Aorta (tissue), 5 donors: ENCODE measurements at places on chromosomes 16 and 17. TPM values are rescaled to one million over a fixed set of nuclear protein-coding genes. Genes with fewer than 3 reads are reported as not detected.

The KANSL1 gene
- total RNA-seq: 109 TPM

The UTP18 gene
- 17.4 TPM for total RNA-seq

The C16orf74 gene
- 0.87 TPM for total RNA-seq

The KRT25 gene
- not detected for total RNA-seq

The TVP23A gene
- total RNA-seq: 0.58 TPM

The MT4 gene
- total RNA-seq: not detected

The CCL8 gene
- total RNA-seq: 4.5 TPM

The SLC16A6 gene
- 5.4 TPM for total RNA-seq

DNA sequence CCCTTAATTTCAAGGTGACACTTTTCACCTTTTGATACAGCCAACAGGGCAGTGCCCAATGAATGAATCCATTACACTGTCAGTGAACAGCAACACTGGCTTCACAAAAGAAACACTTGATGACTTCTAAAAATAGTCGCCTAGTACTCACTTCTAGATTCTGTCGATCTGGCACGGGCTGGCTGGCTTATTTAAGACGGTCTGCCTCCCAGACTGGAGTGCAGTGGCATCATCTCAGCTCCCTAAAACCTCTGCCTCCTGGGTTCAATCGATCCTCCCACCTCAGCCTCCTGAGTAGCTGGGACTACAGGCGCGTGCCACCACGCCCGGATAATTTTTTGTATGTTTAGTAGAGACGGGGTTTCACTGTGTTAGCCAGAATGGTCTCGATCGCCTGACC lies 1.9 kb downstream of the NDUFAB1 start:
- DNase-seq: no peak

DNA sequence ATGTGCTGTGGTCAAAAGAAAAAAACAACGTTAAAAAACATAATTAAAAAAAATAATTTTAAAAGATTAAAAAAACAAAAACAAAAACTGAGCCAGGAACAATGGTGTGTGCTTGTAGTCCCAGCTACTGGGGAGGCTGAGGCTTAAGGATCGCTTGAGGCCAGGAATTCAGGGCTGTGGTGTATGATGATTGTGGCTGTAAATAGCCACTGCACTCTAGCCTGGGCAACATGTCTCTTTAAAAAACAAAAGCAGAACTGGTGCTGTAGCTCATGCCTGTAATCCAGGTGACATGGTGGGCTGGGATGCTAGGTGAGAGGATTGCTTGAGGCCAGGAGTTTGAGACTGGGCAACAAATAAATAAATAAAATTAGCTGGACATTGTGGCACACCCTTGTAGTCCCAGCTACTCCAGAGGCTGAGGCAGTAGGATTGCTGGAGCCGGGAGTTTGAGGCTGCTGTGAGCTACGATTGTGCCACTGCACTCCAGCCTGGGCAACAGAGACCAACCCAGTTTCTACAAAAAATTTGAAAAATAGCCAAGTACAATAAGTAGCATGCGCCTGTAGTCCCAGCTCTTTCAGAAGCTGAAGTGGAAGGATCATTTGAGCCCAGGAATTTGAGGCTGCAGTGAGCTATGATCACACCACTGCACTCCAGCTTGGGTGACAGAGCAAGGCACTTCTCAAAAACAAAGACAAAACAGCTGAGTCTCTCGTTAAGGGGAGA lies 43.6 kb downstream of the NFATC3 start:
- DNase-seq: no peak

DNA sequence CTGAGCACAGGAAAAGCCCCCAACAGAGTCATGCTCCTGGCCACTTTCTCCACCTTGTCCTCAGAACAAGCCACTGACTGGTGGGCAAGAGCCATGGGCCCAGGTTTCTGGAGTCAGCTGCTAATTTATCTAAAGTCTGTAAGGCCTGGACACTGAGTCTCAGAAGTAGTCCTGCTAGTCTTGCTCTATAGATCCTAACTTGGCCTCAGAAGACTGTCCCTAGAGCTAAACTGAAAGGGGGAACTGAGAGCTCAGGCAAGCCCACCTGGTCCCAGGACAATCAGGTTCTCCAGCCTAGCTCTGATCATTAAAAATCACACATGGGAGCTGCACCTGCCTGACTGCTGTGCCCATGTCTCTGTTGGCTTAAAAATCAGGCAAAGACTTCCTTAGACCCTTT lies 485.8 kb downstream of the SLC39A11 start:
- no peak for DNase-seq

- DNase-seq: peak; percentile 48
Observed at GRCh38 chr17:3905017-3905520, 11.2 kb downstream of the P2RX1 start.

DNA sequence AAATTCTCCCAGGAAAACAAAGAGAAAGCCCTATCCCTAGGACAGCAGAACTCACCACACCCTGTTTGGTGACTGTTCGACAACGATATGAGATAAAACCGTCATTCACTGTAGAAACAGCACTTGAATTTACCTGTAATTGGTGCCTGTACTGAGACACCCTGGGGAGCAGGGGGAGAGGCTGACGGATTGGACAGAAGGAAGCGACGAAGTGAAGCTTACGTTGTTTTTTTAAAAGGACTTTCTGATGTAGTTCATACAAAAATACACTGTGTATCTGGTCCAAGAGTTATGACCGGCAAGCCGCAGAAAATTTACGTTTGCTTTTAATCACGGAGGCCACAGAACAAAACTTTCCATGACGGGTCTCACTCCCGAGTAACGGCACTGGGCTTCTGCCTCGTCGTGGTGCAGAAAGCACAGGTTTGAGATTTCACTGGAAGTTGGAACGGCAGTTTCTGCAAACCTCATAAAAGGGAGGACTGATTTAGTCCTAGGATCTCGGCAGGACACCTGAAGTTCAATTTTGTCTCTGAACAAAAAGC lies 9.7 kb downstream of the NXN start:
- DNase-seq: no peak

GRCh38 chr17:75012346-75013091 lies at the start of gene MRPL58:
MRPL58 (plus strand) TSS chr17:75012670; CDS start chr17:75012687, 17 bp downstream.
- DNase-seq: peak; percentile 94

DNA sequence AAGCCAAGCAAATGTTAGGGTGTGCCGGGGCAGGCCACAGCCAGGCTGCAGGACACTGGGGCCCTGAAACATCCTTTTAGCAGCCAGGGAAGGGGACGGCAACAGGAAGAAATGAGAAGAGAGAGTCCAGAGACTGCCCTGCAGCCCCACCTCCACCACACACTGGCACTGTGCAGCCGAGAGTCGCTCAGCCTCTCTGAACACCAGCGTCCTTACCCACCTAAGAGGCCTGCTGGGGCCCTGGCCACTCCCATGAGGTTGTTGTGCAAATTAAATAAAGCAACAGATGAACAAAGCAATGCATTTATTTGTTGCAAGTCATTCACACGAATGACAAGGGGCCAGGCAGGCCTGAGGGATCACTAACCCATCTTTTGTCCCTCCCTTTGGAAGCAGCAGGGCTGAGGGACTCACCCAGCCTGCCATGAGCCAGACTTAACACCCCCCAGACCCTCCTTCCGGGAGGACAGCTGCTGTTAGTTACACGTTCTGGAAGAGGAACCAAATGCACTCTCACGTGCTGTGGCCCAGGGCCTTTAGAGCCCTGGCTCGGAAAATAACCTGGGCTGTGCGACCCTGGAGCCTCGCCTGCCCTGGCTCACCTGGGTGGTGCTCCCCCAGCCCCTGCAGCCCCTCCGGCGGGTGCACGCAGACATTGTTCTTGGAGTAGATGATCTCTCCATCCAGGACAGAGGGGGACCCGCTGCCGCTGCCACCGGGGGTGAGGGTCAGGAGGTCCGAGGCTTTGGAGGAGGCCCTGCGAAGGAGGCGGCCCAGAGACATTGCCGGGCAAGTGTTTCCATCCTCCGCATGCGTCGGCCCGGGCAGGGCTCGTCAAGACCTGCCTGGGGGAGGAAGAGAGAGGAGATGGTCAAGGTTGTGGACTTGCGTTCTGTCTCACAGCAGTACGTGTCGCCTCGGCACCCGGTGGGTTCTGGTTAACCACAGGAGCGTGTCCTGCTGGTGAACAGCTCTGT lies 22.6 kb downstream of the TBC1D16 start:
- DNase-seq: peak; percentile 41

- DNase-seq: peak; percentile 26
Observed at GRCh38 chr17:17345686-17346427, 42.7 kb downstream of the NT5M start.

DNA sequence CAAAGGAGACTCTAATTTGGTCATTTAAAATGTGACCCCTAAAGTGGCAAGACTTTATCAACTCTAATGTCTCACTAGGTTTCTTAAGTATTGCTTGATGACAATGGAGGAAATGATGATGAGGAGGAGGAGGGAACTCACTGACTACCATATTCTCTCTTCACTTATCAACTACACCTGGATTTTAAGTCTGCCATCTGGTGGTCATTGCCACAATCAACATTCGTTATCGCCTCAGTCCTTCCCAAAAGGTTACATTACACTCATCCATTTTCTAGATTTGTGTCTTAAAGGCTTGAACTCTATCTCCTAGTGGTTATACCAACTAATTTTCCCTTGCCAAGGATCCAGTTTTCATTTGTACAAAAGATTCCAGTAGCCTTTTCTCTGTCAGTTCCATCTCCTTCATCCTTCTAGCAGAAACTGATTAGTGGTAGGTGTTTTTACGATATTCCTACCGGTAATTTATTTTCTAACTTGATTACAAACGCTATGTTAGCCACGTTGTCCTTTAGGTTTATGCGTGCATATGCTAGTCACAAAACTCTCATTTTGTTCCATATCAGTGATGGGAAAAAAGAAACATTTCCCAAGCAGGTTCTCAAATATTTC lies 114.6 kb upstream of the NOG start:
- no peak for DNase-seq

DNA sequence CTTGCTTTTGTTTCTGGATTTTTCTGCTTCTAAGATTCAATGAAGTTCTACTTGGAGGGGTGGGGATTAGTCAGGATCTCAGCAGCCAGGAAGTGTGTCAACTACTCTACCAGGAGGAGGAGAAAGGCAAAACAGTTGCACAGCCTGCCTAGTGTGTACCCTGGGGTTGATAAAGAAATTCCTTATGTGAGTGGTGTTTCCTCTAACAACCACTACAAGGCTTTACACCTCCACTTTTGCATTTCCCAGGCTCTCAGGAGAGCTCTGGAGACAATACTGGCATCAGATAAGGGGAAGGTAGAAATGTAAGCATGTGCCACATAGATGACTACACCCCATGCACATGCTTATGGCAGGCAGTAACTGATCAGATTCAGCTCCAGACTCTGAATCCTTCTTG lies 174.6 kb downstream of the TOX3 start:
- DNase-seq: no peak

DNA sequence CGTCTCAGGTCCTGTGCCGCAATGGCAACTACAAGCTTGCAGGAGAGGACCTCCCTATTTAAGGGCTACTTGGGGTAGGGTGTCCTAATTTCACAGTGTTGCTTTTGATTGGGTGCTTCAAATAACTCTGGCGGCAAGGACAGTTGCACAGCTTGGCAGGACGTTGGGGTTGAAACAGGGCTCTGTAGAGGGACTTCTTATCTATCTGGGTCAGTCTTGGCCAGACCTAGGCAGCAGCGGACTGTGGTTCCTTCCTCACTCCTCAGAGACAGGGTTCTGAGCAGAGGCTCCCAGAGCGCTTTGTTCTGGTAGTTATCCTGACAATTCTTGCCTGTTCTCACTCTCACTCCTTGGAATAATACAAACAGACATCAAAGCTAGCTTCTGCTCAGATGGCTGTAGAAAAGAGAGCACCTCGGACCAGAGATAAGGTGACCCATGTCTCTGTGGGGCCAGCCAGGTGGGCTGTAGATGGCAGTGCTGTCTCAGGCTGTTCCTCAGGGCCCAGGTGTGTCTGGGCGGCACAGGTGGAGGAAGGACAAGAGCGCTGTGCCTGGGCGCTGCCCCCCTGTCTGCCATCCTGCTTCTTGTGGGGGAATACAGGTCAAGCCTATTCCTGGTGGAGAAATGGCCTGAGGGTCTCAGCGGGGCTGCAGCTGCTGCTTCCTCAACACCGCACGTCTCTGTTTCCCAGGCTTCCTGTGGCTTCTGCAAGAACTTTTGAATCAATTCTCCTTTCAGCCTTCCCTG lies 61.0 kb downstream of the PLD6 start:
- no peak for DNase-seq

- DNase-seq: no peak
Observed at GRCh38 chr16:83258366-83258928, 549.3 kb upstream of the HSBP1 start.

- no peak for DNase-seq
Observed at GRCh38 chr16:19486051-19486450, 35.8 kb downstream of the GDE1 start.

DNA sequence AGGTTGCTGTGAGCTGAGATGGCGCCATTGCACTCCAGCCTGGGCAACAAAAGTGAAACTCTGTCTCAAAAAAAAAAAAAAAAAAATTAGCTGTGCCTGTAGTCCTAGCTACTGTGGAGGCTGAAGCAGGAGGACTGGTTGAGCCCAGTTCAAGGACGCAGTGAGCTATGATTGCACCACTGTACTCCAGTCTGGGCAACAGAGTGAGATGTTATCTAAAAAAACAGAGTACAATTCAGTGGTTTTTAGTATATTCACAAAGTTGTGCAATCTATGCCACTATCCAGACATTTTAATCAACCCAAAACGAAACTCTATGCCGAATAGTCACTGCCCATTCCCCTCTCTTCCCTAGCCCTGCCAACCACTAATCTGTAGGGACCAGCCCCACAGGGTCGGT lies 25.1 kb downstream of the C16orf54 start:
- DNase-seq: peak; percentile 3

GRCh38 chr17:8062807-8063483 lies 24.1 kb downstream of the ALOX15B start:
- no peak for DNase-seq

DNA sequence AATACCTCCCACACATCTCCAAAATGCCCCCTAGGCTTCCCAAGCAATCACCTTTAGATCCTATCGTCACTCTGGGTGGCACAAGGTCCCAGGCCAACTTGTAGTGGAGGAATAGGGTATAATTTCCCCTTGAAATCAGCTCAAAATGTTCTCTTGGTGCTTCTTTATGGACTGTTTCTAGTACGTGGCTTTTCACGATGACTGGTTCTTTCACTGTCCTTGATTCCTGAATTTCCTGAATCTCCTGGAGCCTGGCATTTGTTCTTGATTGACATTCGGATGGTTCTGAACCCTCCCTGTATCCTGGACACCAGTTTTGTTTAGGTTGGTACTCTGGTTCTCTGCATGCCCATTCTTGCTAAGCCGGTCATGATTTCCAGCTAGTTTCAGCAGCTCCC lies 6.9 kb upstream of the VPS53 start:
- DNase-seq: no peak

GRCh38 chr17:39360537-39360936 lies 40.9 kb downstream of the FBXL20 start:
- no peak for DNase-seq
